ENCODE measurements at places on chromosomes 1 and 21.

GRCh38 chr1:196302981-196303380 is 305.3 kb downstream of the KCNT2 start:
- DNase-seq, result no peak

- DNase-seq, result no peak
Observed at GRCh38 chr1:97905141-97905940, 15.5 kb downstream of the DPYD start.

GRCh38 chr1:167800251-167800650 is 78.5 kb downstream of the MPZL1 start:
- no peak for DNase-seq

DNA sequence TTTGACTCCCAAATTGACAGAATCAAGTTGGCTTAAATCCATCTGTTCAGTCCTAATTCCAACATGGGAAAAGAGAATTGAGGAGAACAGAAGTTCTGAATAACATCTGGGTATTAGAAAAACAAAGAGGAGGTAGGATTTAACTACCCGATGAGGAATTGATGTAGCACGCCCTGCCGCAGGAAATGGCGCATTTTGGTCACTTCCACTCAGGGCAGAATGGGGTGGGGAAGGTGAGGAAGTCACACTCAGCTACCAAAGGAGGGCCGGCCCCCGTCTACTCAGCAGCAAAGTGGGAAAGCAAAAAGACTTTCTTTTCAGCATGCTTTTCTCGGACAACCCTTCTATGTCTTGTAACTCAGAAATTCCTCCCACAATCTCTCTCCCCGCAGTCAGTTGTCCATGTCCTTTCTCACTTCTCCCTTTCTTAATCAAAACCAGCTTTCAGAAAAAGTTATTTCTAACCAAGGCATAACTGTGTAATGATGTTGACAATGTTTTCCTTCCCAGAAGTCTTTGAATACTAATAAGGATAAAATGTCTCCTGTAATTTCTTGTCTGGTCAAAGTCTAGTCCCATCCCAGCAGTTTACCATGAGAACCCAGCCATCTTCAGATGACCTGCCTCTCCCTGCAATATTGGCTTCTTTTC is 60.5 kb upstream of the SIPA1L2 start:
- DNase-seq, result no peak

- no peak for DNase-seq
Observed at GRCh38 chr21:34603710-34604057, 11.2 kb downstream of the RCAN1 start.

DNA sequence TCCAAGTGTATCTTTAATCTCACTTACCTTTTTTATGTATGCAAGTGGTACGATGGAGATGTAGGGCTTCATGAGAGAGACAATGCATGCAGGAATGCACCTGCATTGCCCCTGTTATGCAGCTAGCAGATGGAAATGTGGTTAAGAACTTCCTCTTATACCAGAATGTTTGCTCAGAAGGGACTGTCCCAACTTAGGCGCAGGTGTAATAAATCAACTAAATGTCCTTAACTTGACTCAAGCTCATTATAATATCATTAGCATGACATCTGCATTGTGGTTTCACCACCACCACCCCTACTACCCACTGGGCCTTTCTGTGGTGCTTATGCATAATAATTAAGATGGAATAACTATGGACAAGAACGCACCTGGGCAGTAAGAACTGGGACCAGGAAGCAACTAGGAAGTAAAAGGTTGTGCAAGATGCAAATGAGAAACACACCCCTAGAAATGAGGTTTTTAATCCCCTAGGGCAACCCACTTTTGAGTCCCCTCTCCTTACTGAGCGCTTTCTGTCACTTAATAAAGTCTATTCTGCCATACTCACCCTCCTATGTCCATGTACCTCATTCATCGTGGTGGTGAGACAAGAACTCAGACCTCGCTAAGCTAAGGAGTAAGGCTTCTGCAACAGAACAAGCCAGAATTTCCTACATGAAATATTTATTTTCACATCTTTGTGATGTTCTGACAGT is 1103.3 kb upstream of the B3GALT2 start:
- DNase-seq, result peak; percentile 60

DNA sequence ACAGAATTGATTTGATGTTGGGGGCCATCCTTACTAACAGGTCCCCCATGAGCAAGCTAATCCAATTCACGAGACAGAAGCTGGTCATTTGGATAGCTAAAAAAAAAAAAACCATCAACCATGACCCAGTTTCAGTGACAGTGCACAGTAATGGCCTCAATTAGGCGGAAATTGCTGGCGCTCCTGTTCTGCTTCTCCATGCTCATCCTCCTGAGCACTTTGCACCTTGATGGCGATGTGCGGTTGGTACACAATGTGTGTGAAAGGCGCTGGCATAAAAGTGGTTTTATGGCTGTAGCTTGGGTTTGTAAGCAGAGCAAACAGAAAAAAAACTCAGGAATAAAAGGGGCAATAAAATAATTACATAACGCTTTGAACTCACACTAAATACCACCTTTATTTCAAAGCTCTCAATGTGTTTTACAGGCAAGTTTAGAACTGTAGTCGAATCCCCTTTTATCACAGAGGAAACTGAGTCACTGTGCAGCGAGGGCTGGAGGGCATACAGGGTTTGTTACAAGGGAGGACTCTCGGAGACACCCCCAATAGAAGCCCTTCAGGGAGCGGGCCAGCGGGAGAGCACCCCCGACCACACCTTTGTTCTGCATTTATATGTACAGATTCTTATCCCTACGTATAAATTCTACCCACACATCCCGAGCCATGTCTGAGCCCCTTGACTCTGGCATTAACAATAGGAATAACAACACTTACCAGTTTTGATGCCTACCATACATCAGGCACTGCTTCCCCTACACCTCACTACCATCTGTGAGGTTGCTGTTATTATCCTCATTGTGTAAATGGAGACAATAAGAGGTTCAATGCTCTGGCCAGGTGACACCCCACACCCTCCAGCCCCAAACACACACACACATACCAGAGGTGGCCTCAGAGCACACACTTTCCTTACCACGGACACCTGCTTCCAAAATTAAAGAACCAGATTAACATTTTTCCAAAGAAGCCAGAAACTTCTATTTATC is 213.5 kb upstream of the IRF2BP2 start:
- DNase-seq, result no peak

GRCh38 chr21:35145626-35146233 is 96.6 kb upstream of the RUNX1 start:
- DNase-seq, result no peak

- peak; percentile 34 for DNase-seq
Observed at GRCh38 chr1:158819461-158820443, 11.4 kb upstream of the MNDA start.

DNA sequence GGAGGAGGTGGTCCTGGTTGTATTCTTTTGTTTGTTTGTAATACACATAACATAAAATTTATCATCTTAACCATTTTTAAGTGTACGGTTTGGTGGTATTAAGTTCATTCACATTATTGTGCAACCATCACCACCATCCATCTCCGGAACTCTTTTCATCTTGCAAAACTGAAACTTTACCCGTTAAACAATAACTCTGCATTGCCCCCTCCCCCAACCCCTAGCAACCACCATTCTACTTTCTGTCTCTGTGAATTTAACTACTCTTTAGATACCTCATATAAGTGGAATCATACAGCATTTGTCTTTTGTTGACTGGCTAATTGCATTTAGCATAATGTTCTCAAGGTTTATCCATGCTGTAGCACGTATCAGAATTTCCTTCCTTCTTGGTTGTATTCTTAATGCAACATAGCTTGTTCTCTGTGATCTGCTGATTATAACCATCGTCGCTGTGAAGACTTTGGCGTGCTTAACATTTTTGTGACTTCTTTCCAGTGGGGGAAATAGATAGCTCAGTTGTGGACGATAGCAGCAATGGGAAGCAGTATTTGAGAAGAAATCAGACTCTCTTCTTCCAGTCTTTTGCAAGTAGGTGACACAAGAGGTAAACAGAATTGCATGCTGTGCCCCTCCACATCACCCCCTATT is 117.5 kb upstream of the HOOK1 start:
- DNase-seq, result peak; percentile 15

DNA sequence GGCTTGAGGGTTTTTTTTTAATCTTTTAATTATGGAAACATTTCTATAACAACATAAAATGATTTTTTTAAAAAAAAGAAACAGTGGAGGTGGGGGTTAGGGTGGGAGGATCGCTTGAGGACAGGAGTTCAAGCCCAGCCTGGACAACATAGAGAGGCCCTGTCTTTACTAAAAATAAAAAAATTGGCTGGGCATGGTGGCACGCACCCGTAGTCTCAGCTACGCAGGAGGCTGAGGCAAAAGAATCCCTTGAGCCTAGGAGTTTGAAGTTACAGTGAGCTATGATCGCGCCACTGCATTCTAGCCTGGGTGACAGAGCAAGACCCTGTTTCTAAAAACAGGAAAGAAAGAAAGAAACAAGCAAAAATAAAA is 32.2 kb upstream of the RNF11 start:
- DNase-seq, result no peak

DNA sequence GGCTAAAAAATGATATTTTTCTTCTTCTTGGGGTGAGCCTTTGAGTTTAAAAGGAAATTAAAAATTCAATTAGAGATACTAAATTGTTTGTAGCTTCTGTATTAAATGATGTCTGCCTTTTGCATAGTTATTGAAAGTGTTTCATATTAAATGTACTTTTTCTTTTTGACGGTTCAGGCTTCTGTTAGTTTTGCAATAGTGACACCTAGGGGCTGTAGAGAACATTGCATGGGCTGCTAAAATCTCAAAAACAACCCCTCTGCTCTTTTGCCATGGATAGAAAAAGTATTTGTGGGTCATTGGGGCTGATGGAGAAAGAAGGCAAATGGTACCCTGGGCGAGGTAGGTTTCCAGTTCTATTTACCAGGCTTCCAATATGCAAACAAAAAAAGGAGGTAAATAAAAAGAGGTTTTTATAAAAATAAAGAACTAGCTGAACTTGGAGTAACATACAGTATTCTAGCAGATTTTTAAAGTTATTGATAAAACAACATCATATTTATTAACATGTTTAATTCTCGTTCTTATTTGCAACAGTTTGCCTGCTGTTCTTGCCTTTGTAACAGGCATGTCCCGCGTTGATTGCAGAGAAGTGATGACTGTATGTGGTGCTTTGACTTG is 115.4 kb upstream of the HOOK1 start:
- peak; percentile 58 for DNase-seq

DNA sequence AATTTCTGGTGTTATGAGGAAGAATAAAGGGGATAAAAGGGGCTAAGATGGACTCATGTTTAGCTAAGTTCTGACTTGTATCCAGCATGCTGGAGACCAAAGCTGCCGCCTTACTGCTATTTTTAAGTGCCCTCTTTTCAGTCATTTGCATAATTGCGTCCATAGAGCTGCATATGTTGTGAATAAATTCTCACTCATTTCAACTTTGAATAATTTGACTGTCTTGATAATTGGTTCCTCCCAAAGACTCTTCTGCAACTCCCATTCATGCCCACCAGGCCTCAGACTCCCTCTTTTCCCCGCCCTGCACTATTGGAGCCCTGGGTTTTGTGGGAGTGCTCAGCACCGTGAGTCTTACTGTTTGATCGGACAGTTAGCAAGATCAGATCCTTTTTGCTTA is 45.0 kb downstream of the KIAA0040 start:
- no peak for DNase-seq

DNA sequence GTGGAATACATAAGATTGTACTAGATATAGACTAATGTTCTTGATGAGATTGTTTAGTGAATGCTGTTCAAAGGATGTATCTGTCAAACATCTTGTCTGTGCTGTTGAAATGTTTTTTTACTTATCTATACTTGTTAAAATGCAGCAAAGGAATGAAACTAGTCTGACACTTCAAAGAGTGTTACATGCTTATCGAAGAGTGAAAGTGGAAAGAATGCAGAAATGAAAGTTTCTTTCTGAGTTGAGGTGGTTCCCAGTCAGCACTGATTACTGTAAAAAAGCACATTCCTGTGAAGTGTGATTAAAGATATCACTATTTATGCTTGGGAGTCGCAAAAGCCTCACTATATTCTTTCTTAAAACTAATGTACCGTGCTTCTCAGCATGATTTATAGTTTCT is 1225.2 kb downstream of the NCAM2 start:
- no peak for DNase-seq

DNA sequence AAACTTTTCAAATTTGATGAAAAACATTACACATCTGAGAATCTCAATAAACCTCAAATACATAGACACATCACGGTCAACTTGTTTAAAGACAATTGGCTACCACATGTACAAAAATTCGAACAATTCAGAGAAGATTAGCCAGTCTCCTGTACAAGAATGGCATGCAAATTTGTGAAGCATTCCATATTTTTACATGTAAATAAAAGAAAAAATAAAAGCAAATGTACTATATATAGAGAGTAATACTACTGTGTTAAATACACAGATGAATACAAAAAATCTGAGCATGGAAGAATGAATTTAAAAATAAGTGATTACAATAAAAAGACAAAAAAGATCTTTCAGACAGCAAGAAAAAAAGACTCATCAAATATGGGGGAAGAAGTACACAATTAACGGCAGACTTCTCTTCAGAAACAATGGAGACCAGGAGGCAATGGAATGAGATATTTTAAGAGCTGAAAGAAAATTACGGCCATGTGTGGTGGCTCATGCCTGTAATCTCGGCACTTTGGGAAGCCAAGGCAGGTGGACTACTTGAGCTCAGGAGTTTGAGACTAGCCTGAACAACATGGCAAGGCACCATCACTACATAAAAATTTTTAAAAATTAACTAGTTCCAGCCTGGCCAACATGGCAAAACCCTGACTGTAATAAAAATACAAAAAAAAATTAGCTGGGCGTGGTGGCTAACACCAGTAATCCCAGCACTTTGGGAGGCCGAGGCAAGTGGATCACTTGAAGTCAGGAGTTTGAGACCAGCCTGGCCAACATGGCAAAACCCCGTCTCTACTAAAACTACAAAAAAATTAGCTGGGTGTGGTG is 23.2 kb downstream of the HAX1 start:
- no peak for DNase-seq

DNA sequence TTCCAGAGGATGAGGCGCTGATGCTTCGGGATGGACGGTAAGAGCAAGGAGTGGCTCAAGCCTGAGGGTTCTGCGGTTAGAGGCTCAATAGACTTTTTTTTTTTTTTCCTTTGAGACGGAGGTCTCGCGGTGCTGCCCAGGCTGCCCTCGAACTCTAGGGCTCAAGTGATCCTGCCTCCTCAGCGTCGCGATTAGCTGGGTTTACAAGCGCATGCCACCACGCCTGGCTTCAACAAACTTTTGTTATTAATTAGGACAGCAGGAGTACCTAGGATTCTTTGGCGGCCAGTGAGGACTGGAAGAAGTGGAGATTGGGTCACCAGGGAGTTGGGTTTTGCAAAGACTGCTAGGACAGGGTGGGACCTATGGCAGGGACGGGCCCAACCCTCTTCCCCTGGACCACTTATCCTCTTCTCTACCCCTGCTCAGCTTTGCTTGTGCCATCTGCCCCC is 587 bp downstream of the SCNM1 start:
- no peak for DNase-seq

GRCh38 chr21:15774590-15774989 is 44.8 kb downstream of the USP25 start:
- no peak for DNase-seq

- DNase-seq, result no peak
Observed at GRCh38 chr1:22259551-22260282, 116.8 kb upstream of the WNT4 start.

DNA sequence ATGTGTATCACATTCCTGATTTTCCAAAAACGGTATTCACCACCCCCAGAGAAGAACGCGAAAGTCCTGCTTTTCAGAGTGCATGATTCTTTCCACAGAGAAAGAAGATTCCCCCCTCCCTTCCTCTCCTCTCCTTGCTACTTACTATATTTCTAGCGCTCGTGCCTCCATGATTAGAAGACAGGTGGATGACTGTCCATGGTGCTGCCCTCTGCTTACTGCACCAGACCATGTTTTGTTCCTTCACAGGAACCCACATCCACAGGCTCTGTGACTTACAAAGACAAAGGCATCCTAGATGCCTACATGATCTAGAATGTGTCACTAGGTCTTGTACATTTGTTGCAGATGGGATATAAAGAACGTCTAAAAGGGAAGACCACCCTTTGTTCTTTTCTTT is 49.1 kb upstream of the ZNF648 start:
- no peak for DNase-seq

Measured in CD4-positive, alpha-beta T cell treated with Interleukin-15 for 4 hours (primary cell).